ENCODE measurements at places on chromosomes 11 and 22.

- DNase-seq: no peak
These were observed 182.0 kb upstream of the MTMR2 start for GRCh38 chr11:96105944-96106343.

GRCh38 chr11:106996691-106997090 lies 21.6 kb downstream of the GUCY1A2 start:
- no peak for DNase-seq

DNA sequence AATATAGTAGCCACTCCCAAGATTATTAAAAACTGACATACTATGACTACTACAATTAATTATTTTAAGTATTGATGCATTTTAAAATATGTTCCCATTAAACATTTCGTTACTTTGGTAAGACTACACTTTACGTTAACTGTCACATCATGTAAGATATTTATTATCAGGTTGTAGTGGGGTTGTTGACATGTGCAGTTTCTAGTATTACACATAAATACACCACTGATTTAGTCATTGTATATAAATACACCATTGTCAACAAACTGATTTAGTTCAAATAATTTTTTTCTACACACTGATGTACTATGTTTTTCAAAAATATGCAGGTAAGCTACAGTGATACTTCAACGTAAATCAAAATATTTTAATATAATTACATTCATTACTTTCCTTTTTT lies 11.5 kb downstream of the ST13 start:
- no peak for DNase-seq

GRCh38 chr11:124674168-124674517 lies 439 bp downstream of the SPA17 start:
- no peak for DNase-seq

Measured in suppressor macrophage (primary cell).